Activated CD4-positive, alpha-beta T cell treated with anti-CD3 and anti-CD28 coated beads, Interleukin-2, amount 50 U/mL, for 16 hours (primary cell): ENCODE measurements at places on chromosomes 2 and 18.

DNA sequence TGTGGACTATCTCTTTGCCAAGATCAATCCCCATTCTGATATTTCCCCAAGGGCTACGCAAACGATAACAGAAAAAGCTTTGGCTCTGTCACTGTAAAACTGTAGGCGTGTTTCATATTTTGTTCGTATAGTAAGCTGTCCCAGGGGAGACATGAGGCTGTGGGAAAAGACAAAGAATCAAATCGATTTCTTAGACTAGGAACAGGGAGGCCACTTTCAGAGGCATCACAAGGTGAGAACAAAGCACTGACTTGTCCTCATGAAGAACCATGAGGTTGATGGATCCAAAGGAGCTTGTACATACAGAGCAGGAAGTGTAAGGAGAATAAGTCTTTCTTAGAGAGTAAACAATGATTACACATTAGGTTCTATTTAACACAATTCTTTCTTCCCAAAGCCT, 255.7 kb downstream of the HNMT start:
- DNase-seq = no peak

DNA sequence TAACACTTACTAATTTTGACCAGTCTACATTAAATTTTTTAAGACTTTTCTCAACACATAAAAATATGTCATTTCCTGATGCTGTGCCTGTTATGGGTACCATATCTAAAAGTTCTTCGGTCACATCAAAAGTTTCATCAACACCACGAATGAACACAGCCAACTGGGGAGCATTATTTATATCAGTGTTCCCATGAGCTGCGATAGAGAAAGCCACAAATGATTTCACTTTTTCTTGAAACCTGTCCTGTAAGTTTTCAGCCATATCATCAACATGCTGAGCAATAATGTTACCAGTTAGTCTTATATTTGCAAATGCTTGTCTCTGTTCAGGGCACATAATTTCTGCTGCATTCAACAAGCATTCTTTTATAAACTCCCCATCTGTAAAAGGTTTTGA, 30.4 kb upstream of the NCL start:
- DNase-seq = peak; percentile 10

GRCh38 chr2:233476063-233476410, 90.5 kb downstream of the USP40 start:
- no peak for DNase-seq

GRCh38 chr18:21833604-21834298, 93.2 kb downstream of the MIB1 start:
- no peak for DNase-seq

DNA sequence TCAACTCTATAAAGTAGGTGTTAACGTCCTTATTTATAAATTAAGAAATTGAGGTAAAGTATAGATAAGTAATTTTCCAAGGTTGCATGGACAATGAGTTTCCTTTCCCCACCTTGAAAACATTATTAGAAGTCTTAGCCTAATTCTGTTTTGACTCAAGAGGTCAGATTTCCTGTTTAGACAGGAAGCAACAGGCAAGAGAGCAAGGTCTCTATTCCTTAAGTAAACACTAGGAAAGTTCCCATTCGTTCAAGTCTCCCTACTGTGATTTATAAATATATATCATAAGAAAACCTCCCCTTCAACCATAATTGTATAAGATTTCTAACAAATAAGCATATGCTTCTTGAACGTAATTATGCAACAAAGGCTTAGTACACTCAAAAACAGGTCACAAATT, 40.3 kb downstream of the CLASP1 start:
- no peak for DNase-seq

DNA sequence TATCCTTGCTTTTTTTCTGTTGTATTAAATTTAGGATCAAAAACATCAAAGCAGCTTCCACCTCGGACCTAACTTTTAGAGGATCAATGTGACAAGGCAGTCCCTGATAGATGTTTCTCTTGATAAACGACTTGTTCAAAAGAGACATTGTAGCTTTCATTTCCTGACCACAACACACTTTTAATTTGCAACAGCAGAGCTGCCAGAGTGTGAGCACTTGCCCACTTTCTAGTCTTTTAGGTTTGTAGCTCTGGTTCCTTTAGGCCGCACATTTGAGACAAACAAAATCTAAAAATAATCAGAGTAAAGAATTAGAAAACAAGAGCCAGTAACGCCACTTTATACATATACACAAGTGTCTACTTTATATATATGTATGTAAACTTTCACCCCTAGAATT, 3.1 kb downstream of the FIGN start:
- DNase-seq = no peak

DNA sequence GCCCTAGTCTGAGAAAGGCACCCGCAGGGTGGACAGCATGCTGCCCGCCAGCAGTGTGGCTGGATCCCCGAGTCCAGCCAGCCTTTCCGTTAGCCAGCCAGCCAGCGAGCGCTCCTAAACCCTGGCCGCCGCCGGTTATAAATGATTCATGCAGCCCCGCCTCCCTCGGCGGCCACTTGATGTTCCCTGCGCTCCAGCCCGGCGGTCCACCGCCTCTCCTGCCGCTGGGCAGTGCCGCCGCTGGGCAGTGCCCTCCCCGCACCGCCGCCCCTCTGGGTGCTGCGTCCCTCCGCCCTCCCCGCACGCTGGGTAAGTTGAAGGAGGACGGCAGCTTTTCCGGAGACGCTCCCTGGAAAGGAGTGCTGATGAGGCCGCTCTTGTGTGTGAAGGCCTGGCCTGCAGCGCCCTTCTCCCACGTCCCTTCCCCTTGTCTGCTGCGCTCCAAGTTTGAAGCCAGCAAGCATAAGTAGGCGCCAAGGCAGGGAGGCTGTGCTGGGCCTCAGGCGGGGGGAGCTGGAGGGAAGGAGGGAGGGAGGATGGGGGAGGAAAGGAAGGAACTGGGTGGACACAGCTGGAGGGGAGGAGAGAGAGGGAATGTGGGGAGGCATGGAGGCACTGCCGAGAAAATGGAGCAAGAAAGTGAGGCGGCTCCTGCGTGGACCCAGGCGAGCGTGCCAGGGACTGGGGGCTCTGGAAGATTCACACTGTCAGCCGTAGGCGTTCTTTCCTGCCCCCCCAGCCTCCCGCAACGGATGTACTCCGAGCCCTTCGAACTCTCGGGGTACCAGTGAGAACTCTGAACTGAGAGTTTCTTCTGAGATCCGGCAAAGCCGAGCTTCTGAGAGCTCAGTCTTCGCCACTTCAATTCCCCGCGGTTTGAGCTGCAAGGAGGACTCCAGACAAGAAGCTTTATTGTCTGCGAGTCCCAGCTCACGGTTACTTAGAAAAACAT, 131.9 kb downstream of the GLI2 start:
- DNase-seq = no peak

- no peak for DNase-seq
These were observed 285.3 kb downstream of the SOX11 start for GRCh38 chr2:5977477-5977876.

- no peak for DNase-seq
These were observed 18.1 kb downstream of the ABCB11 start for GRCh38 chr2:169012812-169013627.

DNA sequence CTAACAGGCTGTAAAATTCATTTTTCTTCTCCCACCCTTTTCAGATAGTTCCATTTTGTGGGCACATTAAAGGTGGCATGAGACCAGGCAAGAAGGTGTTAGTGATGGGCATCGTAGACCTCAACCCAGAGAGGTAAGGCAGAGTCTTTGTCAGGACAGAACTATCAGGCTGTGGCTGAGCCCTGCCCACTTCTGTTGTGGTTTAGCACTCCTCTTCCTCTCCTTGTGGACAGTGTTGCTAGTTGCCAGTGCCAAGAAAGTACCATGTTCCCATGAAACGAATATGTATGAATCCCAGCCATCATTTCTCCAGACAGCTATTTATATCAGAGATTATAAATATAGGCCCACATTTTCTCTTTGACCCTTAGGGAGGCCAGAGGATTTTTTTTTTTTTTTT, 1.6 kb downstream of the LGALSL start:
- no peak for DNase-seq

- DNase-seq = no peak
These were observed 251.6 kb downstream of the TNS1 start for GRCh38 chr2:217751192-217751591.

DNA sequence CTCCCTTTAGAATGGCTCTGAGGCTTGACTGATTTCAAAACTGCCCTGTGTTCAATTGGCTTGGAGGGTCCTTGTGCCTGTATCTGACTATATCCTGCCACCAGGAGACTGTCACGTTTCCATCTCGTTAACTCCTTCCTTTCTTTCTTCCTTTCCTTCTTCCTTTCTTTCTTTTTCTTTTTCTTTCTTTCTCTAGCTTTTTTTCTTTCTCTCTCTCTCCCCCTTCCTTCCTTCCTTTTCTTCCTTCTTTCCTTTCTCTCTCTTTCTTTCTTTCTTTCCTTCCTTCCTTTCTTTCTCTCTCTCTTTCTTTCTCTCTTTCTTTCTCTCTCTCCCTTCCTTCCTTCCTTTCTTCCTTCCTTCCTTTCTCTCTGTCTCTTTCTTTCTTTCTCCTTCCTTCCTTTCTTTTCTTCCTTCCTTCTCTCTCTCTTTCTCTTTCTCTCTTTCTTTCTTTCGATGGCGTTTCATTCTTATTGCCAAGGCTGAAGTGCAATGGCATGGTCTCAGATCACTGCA, 38.1 kb upstream of the EML6 start:
- DNase-seq = no peak

GRCh38 chr2:163949693-163950092, 213.9 kb upstream of the FIGN start:
- DNase-seq = no peak

DNA sequence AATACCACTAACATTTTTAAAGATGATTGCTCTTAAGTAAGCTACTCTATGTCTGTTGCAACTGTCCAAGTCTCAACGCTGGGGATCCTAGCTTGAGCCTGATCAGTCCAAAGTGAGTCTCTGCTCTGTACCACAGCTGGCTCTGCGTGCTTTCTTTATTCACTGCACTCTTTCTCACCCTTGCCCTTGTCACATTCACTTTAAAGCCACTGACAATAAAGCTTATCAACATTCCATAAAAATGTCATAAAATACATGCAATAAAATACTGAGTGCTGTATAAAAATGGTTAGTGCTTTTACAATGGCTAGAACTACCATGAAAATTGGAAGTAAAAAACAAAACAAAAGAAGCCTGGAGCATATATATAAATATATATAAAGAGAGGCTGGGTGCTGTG, 45.5 kb upstream of the LRRTM4 start:
- DNase-seq = no peak

DNA sequence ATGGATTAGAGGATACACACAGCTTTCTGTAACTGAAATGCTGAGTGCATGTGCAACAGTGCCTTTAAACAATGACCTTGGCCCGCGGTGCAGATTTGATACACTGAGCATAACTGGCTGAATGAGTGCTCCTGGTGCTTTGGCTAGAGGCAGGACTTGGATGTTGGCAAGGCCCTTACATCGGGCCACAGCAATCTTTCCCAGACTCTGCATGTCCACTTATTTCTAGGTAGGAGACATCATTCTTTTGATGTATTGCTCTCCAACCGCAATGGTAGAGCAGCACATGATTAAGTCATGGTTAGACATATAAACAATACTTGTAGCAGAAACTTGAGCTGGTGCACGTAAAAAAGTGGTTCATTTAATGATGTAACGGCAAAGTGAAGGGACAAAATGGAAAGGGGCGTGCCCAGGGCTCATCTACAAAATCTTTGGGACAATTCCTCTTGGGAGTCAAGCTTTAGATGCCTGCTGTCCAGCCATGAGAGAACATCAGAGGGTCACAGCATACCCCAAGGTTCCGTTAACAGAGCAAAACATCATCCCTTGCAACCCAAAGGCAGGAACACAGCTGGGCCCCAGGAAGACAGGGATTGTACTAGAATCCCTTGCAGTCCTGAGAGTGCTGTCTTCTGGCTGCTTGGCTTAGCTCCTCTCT, 43.4 kb downstream of the RAB31 start:
- no peak for DNase-seq

- no peak for DNase-seq
These were observed 67.9 kb downstream of the SLC9A4 start for GRCh38 chr2:102540882-102541281.

DNA sequence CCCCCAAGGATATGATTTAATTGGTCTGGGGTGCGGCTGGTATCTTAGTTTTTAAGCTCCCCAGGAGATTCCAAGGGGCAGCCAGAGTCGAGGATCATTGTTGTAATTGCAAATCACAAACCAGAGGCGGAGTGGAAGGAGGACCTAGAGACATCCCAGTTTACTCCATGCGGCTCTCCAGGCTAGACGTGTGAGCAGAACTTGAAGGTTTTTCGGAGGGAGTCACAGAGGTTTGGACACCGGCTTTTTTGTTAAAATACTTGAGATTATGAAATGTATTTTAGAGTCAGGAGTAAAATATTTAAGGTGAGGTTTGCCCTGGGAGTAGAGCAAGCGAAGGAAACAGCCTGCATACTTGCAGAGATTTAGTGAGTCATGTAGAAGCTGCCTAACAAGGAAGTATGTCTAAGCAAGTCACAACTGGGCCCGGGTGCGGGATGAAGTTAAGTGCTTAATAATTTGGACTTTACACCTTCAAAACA, 39.5 kb downstream of the TGOLN2 start:
- DNase-seq = no peak

- DNase-seq = no peak
These were observed 38.1 kb downstream of the RALB start for GRCh38 chr2:120290737-120291136.

DNA sequence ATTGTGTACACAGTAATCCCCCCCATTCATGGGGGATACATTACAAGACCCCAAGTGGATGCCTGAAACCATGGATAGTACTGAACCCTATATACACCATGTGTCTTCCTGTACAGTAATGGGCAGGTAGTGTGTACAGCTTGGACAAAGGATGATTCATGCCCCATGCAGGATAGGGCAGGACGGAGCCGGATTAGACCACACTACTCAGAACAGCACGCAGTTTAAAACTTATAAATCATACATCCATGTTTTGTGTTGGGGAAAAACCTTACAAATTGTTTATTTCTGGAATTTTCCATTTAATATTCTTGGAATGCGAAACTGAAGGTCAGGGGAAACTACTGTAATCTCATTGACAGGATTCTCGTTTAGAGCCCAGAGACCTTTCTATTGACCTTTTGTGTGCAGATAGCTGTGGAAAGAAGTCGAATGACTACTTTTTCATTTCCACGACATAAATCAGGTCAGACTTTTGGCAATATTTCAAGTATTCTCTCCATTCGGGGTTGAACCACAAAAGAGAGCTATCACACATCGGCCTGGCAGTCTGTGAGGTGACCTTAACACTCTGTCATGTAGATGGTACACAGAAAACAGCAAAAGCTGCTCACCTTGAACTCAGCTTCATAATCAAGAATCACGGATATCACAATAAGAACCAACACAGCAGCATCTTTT, 9.9 kb upstream of the YPEL5 start:
- no peak for DNase-seq
